Activated T-helper 1 cell treated with Interleukin-2 at 50 U/mL for 16 hours (primary cell): ENCODE measurements at places on chromosomes 4 and X.

DNA sequence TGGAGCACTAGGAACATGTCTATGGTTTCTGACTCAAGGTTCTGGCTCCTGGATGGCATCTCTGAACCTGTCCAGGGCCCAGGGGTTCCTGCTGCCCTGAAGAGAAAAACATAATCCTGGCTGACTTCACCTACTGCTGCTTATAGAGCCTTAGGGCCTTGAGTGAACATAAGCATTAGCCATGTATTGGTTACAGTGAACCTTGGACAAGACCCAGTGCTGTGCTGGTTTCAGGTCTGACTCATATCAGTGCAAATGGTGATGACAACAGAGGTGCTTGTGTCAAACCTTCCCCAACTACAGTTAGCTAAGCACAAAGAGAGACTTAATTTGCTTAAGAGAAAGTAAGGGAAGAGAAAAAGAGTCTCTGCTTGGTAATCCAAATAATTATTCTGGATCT, 1047.2 kb downstream of the GLUD2 start:
- no peak for DNase-seq

DNA sequence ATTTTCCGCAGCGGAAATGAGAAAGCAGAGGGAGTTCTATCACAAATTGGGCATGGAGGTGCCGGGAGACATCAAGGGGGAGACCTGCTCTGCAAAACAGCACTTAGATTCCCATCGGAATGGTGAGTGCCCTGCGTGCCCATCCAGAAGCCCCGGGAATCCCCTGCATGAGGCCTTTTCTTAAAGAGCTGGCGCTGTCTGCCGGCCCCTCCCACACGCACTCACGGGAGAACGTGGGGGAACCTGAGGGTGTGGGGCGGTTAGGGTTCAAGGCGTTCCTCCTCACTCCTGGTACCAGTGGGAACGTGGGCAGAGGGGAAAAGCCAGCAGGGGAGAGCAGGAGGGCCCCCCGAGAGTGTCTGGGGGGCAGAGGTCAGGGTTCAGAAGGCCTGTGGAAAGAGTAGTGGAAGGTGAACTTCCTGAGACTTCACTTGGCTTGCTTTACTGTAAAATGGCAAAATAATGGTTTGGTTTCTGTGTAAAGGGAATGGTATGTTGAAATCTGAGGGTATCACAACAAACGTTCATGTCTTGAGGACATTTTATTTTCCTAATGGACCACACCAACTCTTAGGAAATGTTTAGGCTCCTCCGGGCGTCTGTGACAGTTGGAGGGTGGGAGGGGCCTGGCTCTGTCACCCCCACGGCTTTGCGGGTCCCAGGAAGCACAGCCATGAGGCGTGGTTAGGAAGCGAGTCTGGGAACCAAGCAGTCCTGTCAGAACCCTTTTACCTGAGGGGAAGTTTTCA, 38.0 kb downstream of the PCGF3 start:
- DNase-seq: no peak

- no peak for DNase-seq
These were observed 54.9 kb downstream of the STX18 start for GRCh38 chr4:4486969-4487368.

- DNase-seq: no peak
These were observed 40.1 kb downstream of the SORBS2 start for GRCh38 chr4:185771711-185772390.

GRCh38 chrX:143632625-143633410, 3.1 kb downstream of the SLITRK4 start:
- no peak for DNase-seq

DNA sequence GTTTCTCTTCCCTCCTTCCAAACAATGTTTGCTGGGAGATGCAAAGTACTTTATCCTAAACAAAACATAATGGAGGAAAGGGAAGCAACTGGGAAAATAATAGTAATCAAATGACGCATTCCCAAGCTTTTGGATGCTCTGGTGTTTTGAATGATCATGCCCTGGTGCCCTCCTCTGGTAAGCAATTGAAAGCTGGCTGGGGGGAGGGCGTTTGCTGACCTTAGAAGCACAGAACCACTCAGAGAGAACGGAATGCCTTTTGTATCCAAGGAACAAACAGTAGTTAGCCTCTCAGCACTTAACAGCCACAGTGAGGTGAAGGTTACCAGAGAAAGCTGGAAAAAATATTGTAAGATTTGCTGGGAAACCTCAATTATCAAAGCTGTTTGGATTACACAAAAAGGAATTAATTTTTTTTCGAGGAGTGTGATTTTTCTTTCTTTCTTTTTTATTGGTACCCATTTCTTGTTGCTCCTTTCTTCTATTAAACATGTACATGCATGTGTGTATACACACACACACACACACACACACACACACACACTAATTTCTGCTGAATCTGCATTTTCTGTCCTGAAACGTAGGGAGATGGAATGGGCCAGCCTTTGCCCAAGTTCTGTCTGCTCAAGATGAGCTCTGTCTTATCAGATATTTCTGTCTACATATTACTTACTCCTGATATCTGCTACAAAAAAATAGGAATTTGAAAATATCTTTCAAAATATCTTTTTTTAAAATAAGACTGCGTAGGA, 155.8 kb upstream of the IGFBP7 start:
- no peak for DNase-seq

- no peak for DNase-seq
These were observed 760.6 kb upstream of the EPHA5 start for GRCh38 chr4:66430856-66431255.

GRCh38 chr4:186554539-186554913, 841 bp downstream of the MTNR1A start:
- no peak for DNase-seq

DNA sequence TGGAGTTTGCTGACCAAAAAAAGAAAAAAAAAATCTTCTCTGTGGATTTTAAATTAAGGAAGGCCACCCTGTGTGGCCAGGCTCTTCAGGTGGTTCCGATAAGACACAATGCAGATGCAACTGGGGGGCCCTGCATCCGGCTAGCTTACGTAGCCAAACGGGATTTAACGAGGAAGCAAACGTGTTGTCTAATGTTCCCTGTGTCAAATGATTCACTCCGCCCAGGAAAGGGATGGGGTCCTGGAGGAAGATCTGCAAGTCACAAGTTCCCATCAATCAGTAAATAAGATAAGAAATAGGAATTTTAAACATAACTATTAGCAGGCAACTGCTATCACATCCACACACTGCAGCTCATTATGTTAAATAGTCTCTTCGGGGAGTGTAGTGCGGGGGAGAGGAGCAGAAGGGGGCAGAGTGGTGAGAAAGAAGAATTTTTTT, 216.4 kb upstream of the GYPA start:
- no peak for DNase-seq

DNA sequence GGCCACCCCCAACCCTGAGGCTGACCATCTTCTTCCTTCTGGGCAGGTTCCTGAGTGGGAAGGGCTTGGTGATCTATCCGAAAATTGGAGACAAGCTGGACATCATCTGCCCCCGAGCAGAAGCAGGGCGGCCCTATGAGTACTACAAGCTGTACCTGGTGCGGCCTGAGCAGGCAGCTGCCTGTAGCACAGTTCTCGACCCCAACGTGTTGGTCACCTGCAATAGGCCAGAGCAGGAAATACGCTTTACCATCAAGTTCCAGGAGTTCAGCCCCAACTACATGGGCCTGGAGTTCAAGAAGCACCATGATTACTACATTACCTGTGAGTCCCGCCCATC, 9.7 kb downstream of the EFNB1 start:
- no peak for DNase-seq

DNA sequence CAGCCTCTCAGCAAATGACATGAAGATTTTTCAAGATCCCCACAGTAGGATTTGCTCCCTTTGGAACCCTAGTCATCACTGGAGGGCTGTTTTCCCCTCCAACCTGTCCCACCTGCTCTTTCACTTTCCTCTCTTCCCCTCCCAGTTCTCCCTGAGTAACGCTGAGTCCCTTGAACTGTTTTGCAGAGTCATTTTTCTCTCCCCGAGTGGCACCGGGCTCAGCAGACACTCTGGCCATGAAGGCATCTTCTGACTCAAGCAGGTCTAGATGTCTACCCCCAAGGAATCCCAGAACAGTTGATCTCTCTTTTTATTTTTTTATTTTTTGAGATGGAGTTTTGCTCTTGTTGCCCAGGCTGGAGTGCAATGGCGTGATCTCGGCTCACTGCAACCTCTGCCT, 52.2 kb downstream of the HTRA3 start:
- no peak for DNase-seq

DNA sequence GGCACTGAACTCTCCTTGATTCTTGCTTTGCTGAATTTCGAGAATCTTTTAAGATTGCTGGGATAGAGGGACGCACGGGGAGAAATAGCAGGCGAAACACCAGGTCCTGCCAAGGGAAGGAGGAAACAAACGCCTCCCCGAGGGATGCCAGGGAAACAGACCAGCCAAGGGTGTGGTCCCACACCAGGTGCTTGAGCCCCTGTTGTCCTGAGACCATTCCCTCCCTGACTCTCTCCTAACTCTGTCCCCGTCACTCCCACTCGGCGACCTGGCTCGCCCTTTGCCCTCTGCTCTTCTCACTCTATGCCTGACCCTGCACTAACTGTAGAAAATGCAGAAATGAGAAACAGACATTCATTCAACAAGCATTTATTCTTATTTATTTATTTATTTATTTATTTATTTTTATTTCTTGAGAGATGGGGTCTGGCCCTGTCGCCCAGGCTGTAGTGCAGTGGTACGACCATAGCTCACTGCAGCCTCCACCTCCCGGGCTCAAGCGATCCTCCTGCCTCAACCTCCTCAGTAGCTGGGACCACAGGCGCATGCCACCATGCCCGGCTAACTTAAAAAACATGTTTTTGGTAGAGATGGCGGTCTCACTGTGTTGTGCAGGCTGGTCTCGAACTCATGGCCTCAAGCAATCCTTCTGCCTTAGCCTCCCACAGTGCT, 16.2 kb downstream of the CTAG1B start:
- DNase-seq: no peak

DNA sequence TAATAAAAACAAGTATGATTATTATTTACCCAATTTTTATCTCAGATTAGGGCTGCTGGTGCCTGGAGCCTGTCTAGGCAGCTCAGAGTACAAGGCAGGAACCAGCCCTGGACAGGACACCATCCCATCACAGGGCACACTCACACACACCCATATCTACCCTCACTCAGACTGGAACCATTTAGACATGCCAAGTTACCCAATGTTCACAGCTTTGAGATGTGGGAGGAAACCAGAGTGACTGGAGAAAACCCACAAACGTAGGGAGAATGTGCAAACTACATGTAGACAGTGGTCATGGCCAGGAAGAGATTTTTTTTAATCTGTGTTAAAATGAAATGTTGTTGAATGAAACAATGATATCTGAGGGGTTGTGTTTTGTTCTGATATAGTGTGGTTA, 35.7 kb upstream of the ADGRA3 start:
- DNase-seq: no peak

DNA sequence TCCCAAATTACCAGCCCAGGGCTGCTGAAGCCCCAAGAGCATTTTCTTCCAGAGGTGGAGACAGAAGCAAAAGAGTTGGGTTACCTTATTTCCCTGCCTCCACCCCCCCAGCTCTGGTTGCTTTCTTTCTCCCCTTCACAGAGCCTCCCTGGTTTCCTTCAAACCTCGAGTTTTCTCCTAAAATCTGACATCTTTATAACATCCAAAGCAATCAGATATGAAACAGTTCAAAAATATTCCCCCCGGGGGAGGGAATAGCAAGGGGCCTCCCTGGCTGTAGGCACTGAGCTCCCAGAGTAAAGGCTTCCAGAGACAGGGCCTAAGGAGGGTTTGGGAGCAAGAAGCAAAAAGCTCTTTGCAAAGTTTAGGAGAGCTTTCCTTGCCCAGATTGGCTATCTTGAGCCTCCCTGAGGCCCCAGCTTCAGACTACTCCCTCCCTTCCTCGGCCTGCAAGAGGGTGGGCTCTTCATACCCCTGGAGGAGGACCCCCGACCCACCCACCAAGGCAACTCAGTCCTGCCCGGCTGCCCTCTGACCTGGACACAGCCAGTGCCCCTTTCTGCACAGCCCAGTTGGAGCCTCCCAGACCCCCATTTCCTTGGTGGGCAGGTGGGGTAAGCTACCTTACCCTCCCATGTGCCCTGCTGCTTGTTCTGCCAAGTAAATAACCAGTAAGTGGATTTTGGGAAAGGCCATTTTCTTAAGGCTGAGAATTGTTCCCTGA, 7.6 kb downstream of the MAMLD1 start:
- no peak for DNase-seq

DNA sequence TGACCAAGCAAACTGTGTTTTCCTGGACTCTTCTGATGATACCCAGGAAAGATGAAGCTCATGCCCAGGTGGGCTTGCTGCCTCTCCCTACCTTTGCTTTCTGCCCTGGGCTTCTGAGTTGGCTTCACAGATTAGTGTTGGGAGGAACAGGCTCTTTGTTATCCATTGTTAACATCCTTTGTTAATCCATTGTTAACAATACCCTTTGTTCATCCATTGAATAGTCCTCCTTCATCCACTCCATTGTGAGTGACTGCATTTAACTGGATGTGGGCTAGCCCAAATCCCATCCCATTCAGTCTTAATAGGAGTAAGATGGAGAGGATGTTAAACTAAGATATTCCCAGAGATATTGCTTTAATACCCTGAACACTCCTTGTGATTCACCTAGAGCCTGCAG, 199.0 kb upstream of the LNX1 start:
- DNase-seq: no peak

DNA sequence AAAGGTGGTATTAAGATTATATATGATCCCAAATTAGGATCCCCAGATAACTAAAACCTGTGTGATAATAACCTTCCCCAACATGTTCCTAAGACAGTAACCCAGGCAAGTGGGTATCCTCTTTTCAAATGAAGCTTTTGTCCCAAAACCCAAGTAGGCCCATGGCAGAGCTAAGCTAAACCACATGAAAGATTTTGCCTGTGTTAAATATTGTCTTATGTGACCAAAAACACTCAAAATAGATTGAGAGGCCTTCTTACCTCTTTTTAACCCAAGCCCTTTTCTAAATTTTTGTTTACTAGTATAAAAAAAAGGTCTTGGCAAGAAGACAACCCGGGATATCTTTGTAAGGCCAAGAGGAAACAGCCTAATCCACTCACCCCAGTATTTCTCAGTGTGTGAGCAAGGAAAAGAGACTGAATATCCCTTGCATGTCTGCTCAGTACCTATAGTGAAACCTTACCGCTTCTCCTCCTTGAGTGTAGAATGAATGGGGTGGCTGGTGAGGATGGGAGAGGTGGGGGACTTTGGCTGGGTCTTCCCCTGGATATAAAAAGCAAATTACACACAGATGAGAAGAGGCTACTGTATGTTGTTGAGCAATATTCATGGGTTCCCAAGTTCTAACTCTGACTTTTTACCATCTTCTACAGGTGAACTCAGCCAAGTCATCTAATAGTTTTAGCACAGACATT, 188.8 kb upstream of the BMP3 start:
- DNase-seq: no peak

DNA sequence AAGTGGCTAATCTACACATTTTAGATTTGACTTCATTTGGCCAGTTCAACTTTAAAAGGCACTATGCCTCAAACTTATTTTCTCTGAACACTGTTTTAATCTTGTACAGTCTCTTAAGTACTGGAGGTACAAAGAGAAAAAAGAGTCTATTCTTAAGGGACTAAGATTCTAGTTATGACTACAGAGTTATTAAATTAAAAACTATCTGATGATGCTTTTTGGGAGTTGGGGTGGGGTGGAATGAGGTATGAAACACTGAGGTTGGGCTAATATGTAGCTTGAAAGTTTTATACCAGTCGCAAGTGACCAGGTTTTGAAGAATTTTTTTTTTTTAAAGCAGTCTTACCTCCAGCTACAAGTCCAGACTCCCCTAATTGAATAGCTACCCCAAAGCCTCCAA, 17.7 kb upstream of the GPR34 start:
- no peak for DNase-seq

GRCh38 chr4:188688956-188689355, 549.7 kb downstream of the TRIML1 start:
- DNase-seq: no peak

GRCh38 chr4:187770345-187770744, 225.2 kb upstream of the ZFP42 start:
- DNase-seq: no peak

GRCh38 chrX:19593690-19594089, 78.4 kb upstream of the MAP3K15 start:
- DNase-seq: no peak
